ENCODE measurements at places on chromosomes 1 and 21.

DNA sequence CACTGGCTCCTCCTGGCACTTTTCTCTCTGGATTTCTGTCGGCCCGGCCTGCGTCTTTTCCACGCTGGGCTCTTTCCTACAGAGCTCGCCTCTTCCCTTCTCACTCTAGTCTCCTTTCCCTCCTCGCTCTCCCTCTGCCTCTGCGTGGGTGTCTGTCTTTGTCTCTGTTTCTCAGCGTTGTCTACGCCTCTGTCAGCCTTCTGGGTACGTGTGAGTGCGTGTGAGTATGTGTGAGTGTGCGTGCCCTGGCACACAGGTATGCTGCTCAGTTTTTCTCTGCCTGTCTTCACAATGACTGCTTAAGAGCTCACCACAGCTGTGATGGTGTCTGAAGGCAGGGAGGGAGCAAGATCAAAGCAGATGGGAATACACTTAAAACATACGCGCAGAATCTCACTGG is 77.7 kb downstream of the KIRREL1 start:
- DNase-seq = no peak

- DNase-seq = no peak
These were observed 8.4 kb downstream of the C1orf226 start for GRCh38 chr1:162389971-162390370.

DNA sequence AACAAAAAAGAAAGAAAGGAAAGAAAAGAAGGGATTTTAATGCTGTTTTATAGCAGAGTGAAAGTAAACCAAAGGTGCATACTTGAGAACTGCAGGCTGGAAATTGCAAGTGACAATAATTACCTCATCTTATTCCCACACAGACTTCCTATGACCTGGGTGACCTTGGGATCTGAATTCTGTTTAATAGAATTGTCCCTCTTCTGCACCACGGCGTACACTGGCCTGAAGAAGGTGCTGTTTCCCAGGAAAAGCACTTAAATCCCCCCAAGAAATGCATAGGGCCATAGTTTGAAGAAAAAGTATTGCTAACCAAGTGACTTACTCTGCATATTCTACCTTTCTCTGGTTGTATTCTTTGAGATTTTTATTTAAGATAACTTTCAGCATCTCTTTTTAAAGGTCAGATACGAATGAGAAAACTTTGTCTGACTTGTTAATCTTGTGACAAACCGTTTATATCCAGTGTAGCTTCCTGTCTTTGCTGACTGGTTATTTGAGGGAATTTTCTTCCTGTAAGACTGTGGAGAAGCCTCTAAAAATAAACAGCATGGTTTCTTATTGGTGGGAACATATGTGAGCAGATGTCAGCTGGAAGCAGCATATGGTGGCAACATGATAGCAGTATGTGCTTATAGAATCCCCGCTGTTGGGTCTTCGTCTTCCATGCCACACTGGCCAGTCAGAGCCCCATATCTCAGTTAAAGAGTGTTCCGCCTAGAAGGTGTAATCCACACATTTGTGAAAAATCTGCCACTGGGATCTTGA is 16.3 kb downstream of the TGFB2 start:
- DNase-seq = no peak

DNA sequence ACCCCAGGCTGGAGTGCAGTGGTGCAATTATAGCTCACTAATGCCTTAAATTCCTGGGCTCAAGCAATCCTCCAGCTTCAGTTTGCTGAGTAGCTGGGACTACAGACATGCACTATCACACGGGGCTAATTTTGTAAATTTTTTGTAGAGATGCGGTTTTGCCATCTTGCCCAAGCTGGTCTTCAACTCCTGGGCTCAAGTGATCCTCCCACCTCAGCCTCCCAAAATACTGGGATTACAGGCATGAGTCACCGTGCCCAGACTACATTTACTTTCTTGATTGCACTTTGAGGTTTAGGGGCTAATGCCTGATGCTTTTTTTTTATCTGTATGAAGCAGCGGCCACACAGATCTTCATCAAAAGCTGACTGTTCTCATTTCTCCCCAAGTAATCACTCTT is 124.6 kb downstream of the KIF26B start:
- DNase-seq = no peak

GRCh38 chr1:74344387-74344786 is 109.2 kb downstream of the TNNI3K start:
- no peak for DNase-seq

DNA sequence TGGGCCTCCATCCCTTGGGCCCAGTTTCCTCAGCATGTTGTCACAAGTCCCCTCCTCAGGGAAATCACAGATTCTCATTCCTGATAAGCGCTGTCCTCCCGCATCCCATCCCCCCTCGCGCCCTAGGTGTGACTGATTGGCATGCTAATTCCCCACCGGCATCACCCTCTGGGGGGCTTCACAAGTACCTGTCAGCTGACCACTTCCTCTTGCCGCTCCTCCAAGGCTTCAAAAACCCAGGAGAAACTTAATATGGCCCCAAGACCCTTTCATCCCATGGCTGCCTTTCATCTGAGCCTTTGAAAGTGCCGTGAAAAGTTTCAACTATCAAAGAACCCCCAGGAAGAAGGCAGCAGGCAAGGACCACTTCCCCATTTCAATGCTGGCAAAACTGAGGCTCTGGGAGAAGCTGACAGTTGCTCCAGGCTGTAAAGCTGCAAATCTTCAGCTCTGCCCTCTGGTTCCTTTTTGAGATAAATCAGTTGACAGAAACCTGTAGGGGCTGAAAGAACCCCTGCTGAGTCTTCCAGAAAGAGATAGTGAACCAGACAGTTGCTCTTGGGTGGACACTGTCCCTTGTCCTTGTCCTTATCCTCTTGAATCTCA is 12.8 kb upstream of the MIXL1 start:
- DNase-seq = no peak

DNA sequence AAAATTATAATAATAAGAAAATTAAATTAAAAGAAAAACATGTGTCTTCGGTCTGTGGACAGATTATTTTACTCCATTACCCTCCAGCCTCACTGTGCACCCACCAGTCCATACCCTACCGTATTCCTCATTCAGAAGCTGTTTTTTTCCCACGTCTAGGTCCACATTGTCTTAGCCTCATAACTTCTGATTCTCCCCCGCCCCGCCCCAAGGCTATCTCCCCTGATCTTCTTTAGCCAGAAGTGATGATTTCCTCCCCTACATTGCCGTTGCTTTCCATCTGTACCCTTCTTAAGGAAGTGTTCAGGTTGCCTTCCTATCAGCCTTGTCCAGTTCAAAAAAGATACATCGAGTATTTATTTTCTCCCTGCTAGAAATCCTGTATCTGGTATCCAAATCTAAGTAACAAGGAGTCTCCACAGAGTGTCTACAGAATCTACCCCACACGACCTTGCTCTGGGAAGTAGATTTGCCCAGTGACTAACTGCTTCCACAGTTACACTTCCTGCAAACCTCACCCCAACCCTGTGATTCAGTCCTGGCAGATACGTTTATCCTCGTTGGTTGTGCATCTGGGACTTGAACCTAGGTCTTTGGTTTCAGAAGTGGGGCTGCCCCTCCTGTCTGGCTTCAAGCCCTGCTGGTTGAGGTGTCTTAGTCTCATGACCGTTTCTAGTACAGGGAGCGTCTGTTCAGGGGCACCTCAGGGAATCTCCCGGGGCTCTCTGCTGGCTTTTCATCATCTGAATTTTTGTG is 470.2 kb downstream of the CAMTA1 start:
- no peak for DNase-seq

GRCh38 chr1:226549937-226550671 is 1.5 kb downstream of the STUM start:
- peak; percentile 15 for DNase-seq

DNA sequence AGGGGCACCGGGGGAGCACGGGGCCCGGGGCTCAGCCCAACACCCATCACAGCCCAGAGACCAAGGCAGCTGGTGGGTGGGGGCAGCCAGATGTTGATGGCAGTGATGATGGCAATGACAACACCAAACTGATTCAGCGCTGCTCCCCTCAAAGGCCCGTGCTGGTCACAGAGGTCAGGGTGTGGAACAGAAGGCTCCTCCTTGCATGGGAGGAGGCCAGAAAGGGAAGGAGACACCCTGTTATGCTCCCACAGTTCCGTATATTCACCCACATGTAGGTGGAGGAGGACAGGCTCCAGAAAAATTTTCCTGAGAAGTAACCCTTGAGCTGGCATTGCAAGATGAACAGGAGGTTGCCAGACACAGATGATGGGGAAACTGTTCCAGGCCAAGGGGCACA is 414 bp downstream of the GUCA2B start:
- DNase-seq = no peak

GRCh38 chr1:8663090-8663802 is 154.2 kb downstream of the RERE start:
- DNase-seq = no peak

DNA sequence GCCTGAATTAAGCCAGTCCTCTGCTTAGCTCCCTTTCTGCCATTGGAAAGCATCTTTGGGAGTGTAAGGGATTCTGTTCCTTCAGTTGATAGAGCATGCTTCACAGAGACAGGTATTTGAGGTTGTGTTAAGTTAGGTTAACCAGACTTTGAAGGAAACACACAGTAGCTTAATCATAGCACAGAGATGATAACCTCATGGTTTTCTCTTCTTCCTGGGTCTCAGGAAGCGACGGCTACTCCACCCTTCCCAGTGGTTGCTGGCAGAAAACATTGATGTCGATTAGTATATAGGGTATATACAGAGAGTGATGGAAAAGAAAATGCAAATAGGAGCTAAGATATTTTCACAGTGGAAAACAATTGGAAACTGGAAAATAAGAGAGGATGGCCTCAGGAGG is 42.0 kb downstream of the S1PR1 start:
- no peak for DNase-seq

GRCh38 chr1:115251856-115252255 is 86.2 kb downstream of the NGF start:
- DNase-seq = peak; percentile 51
